Kidney capillary endothelial cell (primary cell): ENCODE measurements at places on chromosomes 12 and 14.

DNA sequence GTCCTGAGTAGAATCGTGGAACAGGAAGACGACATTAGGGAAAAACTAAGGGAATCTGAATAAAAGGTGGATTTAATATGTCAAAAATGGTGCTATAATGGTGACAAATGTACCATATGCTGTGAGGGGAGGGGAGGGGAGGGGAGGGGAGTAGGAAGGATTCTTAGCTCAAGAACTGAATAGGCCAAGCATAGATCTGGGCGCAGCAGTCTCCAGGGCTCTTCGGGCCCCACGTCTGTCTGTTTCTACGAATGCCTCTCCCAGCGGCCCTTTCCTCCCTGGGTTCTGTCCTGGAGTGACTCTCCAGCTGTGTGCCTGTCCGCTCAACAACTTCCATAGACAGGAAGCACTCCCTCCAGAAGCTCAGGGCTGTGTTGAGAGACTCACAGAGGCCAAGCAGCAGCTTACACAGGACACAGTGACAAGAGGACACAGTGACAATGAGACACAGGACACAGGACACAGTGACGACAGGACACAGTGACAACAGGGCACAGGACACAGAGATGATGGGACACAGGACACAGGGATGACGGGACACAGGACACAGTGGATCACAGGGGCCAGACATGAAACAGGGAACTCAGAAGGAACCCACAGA is 42.4 kb upstream of the PPP2R5C start:
- peak; percentile 38 for DNase-seq

DNA sequence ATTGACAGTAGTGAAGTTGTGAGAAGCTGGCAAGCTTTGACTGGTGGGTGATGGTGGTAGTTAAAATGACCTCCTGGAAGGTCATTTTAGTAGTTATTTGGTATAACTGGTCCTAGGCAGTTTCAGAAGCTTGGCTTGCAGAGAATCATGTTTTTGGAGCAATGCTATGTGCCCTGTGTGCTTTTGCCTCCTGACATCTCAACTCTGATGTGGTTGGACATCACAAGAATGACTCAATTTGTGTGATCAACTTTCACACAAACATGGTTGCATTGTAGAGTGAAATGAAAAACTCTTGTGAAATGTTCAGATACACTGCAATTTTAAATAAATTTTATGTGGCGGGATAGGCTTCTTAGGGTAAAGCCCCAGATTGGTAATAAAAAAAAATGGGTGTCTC is 8.3 kb upstream of the ABCD2 start:
- DNase-seq: no peak

- DNase-seq: no peak
These were observed 10.5 kb downstream of the RNASE10 start for GRCh38 chr14:20515846-20516245.

DNA sequence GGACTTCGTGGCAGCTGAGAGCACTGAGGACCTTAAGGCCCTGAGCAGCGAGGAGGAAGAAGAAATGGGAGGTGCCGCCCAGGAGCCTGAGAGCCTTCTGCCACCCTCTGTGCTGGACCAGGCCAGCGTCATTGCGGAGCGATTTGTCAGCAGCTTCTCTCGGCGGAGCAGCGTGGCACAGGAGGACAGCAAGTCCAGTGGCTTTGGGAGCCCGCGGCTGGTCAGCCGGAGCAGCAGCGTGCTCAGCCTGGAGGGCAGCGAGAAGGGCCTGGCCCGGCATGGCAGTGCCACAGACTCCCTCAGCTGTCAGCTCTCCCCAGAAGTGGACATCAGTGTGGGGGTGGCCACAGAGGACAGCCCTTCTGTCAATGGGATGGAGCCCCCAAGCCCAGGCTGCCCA is 37.0 kb downstream of the PLEKHG3 start:
- no peak for DNase-seq

DNA sequence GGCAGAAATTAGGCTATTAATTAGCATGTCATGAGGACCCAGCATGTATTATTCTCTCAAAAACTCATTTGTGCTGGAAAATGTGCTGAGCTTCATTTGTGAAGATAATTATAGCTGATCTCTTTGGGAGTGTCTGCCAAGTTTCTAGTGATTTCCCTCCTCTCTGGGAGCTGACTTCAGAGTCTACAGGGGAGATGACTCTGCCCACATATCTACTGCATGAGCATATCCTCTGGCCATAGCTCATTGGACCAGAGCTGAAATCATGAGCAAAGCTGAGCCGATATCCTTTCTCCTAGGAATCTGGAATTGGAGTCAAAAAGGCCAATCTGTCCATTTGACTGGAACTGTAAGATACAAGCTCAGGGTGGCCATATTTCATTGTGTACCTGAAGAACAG is 5.9 kb downstream of the CCDC198 start:
- no peak for DNase-seq

- DNase-seq: no peak
These were observed 26.6 kb downstream of the FBXO34 start for GRCh38 chr14:55297611-55298499.

GRCh38 chr12:70840656-70841350 is 79.7 kb downstream of the PTPRR start:
- no peak for DNase-seq
